CD4-positive, alpha-beta T cell treated with Interleukin-10 for 1 hour (primary cell): ENCODE measurements at places on chromosomes 3 and 15.

DNA sequence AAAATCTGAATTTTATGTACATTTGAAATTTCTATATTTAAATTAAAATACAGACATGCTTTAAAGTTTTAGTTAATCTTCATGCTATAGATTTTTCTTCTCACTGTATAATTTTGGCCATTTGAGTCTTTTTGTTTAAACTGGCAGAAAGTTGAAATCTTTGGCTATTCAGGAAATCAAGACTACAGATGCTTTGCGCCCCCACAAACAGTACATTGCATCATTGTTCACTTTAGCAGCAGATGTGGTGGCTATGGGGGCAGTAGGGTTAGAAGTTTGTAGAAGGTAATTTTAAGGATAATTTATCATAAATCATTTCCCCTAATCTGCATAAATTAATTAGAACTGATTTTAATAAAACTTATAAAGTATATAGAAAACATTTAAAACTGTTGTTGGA is 20.9 kb downstream of the SPPL2A start:
- DNase-seq, result no peak

- DNase-seq, result no peak
These were observed 343.7 kb downstream of the ERC2 start for GRCh38 chr3:56124546-56124945.

GRCh38 chr15:86197770-86198169 is 118.1 kb downstream of the AGBL1 start:
- no peak for DNase-seq

- peak; percentile 94 for DNase-seq
These were observed 42.5 kb downstream of the CMTM6 start for GRCh38 chr3:32460031-32460749.

DNA sequence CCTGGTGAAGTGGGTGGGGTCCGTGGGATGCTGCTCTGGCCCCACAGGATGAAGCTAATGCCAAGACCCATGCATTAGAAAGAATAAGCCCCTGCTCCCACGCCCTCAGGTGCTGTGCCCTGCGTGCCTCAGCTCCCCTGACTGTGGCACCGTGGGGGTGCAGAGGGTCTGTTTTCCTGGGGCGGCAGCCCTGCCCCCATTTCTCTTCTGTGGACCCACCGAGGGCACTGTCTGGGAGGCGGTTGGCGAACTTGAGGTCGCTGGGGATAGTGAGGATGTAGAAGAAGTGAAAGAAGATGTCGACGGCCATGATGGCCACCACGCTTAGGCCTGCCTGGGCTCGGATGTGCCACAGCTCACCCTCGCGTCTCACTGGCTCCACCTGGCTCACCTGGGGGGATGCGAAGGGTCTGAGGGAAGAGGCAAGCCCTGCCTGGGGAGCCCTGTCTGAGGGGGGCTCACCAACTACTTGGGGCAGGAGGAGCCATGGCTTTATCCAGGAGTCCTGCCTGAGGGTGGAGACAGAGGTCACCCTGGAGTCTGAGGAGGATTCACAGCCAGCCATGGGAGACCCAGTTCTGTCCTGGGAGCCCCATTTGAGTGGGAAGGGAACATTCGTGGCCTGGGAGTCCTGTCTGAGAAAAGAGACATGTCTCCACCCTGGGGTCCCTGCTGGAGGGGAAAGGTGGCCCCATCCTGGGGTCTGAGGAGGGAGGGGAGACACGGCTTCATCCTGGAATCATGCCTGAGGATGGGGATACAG is 5.1 kb downstream of the HHATL start:
- no peak for DNase-seq

DNA sequence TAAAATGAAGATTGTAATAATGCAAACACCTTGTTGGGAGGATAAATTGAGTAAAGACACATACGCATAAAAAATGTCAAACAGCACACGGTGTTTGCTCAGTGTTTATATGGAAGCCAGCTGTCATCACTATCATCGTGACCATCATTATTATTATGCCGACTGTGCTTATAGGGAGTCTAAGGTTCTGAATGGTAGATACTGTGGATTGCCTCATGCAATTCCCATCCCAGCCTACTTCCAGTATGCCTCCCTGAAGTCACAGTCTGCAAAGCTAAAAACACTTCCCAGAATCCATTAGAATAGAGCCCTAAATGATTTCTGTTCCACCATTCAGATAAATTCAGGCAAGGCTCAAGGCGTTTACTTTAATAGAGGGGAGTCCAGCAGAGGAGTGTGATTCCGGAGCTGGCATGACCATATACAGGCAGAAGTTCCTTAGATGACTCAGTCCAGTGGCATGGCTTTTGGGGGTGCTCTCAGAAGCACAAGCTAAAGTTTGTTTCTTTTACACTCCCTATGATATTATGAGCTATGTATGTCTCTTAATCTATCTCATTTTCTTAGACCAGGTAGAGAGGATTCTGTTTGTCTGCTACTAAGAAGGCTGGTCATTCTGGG is 148.7 kb downstream of the MEX3B start:
- no peak for DNase-seq
